Cerebellar cortex (tissue), 1 donor: ENCODE measurements at places on chromosomes 13 and 19.
A peak's percentile ranks its signal among the peaks of the same experiment; 100 is the strongest.

GRCh38 chr19:42606660-42607351, 12.1 kb upstream of the CEACAM8 start:
- peak; percentile 93 for DNase-seq

- no peak for DNase-seq
Measured at GRCh38 chr19:53864308-53864836, 3.3 kb upstream of the MYADM start.

DNA sequence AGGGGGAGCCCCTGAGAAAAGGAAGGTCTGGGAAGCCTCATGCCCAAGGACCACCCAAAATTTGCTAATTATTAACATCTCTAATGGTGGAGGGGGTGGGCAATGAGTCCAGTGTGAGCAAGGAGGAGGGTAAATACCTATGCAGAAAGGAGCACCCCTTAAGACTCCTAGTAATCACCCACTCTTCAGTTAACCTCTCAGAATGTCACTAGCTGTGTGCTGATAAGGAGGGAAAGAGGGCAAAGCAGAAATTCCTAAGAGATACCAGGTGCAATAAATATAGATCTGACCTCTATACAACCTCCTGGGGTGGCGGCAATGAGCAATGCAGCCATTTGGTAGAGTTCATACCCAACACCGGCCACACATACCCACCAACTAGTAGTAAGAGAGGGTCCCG, 12.7 kb upstream of the DPY19L3 start:
- DNase-seq = no peak

DNA sequence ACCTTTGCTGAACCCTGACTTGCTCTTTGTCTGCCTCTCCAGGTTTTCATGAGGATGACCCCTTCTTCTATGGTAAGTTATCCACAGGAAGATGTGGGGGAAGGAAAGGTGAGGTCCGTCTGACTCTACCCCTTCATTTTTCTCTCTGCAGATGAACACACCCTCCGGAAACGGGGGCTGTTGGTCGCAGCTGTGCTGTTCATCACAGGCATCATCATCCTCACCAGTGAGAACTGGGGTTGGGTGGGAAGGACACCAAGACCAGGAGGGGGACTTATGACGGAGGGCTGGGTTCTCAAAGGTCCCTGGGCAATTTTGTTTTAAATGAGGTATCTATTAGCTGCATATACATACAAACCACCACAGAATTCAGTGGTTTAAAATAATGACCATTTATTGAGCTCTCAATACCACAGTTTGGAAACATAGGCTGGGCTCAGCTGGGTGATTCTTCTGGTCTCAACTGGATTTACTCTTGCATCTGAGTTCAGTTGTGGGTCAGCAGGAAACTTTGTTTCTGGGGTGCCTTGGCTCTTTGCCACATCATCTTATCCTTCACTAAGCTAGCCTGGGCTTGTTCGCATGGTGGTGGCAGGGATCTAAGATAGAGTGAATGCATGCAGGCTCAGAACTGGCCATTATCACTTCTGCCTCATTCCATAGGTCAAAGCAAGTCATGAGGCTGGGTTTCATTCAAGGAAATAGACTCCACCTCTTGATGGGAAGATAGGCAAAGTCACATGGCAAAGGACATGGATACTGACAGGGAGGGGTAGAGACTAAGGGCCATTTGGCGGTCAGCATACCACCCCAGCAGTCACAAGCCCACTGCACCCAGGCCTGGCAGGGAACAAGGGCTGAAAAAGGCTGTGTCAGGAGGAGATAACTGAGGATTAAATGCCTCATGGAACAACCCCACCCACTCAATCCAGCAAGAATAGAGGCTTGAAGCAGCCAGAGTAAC, 11.8 kb downstream of the FXYD5 start:
- DNase-seq = no peak

GRCh38 chr13:52845766-52846566, 2.5 kb downstream of the PCDH8 start:
- DNase-seq = no peak

DNA sequence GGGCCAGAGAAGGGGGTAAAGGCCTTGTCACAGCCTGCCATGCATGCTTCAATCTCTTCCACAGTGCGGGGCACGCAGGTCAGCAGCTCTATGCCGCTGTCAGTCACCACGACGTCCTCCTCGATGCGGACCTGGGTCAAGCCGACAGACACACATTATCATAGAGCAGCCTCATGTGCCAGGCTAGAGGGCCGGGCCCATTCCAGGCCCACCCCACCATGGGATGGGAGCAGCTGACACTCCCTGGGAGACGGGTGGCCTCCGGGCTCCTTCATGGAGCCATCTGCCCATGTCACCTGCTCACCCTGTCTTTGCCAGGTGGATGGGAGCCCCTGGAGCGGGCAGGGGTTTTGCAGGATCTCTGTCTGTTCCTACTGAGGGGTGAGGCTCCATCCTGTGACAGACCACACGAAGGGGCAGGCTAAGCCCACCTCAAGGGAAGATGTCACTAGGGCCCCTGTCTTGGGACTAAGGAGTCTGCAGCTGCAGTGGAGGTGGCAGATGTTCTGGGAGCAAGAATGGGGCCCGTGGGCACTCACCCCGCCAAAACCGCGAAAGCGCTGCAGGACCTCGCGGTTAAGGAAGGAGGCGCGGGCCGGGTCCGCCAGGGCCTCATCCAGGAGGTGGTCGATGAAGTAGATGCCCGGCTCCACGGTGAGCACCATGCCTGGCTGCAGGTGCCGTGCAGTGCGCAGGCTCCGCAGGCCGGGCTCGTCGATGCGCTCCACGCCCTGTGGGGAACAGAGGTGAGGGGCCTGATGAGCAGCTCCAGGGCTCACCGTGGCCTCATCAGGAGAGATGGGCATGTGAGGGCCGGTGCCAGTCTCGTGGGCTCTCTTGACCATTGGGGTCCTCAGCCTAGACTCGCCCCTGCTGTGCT, 14.1 kb downstream of the CEBPG start:
- DNase-seq = peak; percentile 41

- peak; percentile 27 for DNase-seq
Measured at GRCh38 chr13:32581177-32581786, 5.0 kb upstream of the PDS5B start.

- DNase-seq = peak; percentile 15
Measured at GRCh38 chr13:92187378-92187989, 789.1 kb downstream of the GPC5 start.

DNA sequence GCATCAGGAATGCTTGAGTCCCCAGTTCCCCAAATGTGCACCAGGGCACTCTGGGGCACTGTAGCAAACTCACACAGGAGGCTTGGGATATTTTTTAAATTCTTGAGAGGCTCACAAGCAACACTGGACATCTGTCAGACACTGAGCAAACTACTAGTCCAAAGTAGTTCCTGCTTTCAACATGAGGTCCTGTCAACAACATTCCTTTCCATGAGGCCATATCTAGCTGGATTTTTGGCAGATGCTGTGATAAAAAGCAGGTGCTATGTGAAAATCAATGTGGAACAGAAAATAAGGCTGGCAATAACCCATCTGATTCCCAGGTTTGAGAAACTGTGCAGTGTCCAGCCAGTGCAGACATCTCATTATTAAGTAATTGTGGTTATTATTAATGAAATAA, 50.5 kb downstream of the STARD13 start:
- DNase-seq = no peak

- DNase-seq = no peak
Measured at GRCh38 chr13:44489751-44490150, 86.4 kb downstream of the TSC22D1 start.

DNA sequence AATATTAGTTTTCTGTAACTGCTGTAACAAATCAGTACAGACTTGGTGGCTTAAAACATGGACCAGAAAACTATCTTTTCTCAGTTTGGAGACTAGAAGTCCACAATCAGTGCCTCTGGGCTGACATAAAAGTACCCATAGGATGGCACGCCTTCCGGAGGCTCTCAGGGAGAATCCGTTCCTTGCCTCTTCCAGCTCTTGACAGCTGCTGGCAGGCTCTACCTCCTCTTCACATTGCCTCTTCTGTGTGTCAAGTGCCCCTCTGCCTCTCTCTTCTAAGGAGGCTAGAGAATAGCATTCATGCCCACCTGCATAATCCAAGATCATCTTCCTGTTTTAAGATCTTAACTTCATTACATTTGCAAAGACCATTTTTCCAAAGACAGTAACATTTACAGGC, 1194.2 kb downstream of the EFNB2 start:
- no peak for DNase-seq

DNA sequence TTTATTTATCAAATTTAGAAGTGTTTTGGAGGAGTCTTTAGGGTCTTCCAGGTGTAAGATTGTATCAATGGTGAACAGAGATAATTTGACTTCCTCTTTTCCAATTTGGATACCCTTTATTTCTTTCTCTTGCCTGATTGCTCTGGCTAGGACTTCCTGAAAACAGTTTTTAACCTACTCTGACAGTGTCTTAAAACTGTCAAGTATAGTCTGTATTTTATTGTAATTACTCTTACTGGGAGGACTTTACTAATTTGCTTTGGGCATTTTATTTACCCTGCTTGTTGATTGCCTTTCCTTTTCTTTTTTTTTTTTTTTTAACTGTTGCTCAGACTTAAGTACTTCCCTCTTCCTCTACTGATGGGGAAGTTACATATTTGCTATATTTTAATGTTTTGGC, 81.3 kb downstream of the URI1 start:
- DNase-seq = no peak

DNA sequence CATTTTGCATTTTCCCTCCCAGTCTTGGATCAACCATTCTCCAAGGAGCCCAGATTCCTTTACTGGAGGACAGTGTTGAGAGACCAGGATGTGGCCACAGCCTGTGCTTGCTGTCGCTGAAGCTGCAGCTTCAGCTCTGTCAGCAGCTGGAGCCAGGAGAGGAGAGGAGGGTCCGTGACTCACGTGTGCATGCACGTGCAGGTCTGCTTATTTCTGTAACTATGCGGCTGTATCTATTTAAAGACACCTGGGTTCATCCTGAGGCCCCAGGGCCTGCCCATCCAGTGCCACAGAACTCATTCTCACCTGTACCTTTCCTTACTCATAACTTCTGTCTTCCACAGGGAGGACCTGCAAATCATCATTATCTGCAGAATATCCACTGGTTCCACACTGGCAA, 8.2 kb upstream of the LAMP1 start:
- no peak for DNase-seq

GRCh38 chr13:24649688-24650043, 30.5 kb upstream of the ATP12A start:
- no peak for DNase-seq

GRCh38 chr19:21454901-21455300, 50.5 kb upstream of the ZNF429 start:
- DNase-seq = no peak

GRCh38 chr19:57362419-57362818, 932 bp upstream of the TRAPPC2B start:
- no peak for DNase-seq

GRCh38 chr19:39500543-39500942, 1.8 kb downstream of the DLL3 start:
- DNase-seq = no peak

DNA sequence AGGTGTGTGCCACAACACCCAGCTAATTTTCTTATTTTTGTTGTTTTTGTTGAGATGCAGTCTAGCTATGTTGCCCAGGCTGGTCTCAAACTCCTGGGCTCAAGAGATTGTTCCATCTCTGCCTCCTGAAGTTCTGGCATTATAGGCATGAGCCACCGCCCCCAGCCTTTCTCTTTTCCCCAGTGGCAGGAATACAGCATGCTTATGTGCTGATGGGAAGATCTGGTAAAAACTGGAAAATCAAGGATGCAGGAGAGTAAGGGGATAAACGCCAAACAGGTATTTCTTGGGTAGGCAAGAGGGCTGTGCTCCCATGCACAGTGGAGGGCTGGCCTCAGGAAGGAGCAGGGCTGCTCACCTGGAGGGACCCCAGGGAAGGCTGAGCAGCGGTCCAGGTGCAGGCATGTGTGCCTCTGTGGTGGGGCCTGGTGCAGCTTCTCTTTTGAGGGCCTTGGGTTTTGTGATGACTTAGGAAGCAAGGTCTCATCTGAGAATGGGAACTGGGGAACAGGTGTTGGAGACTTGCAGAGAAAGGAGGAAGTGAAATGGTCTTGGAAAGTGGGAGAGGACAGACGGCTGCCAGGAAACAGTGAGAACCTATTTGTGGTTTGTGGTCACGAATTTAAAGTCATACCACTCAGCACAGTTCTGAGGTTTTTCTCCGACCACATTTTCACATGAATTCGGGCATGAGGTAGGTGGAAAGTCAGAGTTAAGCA, 106.5 kb downstream of the TEX26 start:
- no peak for DNase-seq

DNA sequence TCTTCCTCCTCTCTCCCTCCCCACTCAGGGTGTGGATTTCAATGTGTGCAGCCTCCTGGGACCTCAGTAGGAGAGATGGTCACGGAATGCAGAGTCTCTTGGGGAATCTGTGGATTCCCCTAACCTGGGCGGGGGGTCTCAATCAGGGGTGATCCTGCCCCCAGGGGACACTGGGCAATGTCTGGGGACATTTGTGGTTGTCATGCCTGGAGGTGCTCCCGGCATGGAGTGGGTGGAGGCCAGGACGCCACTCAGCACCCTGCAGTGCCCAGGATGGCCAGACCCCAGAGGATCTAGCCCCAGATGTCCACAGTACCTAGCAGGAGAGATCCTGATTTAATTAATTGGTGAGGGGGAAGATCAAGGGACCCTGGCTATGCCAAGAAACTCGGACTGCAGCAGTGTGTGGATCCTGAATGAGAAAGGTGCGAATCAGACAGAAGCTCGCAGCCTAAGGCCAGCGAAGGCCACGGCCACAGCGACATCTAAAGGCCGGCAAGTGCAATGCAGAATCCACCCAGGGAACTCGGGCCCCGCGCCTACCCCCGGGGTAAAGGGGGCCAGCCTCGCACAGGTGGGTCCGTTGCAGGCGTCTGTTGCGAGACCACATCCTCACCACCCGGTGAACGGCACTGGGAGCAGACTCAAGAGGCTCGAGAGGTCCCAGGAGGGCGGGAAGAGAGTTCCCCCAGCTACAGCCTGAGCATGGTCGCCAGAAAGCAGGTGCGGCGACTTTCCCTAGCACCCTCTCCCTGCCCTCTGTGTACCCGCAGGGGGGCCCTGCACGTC, 88.8 kb downstream of the GNG7 start:
- no peak for DNase-seq

DNA sequence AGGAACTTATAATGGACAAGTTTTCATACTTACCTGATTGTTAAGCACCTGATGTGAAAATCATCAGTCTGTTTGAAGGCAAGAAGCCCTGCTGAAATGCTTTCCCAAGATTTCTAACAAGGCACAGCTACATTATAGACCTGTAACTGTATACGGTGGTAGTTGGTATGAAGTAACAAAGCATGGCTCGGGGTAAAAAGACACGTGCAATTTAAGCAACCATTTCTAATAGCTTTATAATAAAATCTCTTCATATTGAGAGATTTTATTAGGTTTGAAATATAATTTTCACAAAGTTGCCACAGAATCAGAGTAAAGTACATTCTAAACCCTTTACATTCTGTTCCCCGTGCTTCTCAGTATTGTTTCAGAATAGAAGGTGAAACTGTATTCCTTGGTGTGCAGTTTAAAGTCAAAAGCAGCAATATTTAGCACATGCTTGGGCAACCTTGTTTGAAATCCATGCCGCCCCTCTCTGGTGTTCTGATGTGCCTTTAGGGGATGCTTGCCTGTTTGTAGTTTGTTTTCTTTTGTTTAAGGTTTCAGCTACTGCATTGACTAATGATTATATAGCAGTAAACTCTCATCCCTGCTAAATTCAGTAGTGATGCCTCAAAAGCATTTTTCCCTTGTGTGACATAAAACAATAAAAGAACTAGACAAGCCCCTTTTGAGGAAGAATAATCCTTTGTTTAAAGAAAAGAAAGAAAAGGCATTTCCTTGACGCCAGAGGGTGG, 125.2 kb upstream of the OBI1 start:
- DNase-seq = no peak

GRCh38 chr19:9956956-9957355, 20.6 kb upstream of the OLFM2 start:
- no peak for DNase-seq

GRCh38 chr13:81138353-81138980, 797.5 kb upstream of the SPRY2 start:
- DNase-seq = no peak
